ENCODE measurements at places on chromosomes 16 and 17.

DNA sequence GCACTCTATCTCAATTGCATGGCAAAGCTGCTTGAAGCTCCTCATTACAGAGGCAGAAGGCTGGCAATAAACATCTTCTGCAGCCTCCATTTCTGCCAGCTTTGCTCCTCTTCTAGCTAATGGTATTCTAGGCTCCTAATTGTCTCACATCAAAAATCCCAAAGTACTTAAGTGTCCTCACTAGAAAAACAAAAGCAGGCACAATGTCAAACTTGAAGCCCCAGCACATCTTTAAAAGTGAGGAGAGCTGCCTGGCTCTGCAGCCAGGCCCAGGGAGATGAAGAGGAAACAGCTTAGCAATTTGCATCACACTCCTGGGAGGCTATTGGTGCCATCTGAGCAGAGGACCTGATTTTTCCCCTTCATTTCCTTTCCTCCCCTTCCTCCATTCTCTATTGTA, 197.1 kb downstream of the KCNJ2 start:
- no peaks in the 10 kb centered on the region for H3K27me3 ChIP-seq
- H3K27ac ChIP-seq = no peak overlapping the region
- DNase-seq = no peak

DNA sequence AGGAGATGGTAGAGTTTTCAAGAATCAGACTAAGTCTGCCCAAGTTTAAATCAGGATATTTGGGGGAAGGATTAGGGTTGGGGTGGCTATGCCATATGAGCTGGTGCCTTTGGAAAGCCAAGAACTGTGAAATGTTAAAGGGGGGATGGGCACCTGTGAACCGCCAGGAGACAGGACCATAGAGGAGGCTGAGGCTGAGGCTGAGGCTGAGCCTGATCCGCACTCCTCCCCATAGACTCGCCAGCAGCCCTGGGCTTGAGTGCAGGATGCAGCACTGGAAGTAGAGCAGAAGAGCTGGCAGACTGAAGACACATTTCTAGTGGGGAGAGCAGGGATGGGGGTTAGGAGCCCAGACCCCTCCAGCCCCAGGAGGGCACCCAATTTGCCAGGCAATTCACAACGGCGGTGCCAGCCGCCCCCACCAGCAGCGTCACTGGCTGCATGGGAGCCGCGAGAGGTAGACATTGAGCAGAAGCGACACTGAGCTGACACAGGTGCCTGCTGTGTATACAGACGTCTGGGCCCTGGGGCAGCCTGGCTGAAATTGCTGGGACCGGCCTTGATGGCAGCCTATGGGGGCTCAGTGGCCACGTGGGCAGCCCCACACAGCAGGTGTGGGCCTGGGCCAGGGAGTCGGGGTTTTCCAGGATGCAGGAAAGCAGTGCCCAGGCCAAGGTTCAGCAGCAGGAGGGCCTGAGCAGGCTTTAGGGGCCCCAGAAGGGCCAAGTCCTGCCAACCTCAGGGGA, 9.2 kb downstream of the PIMREG start:
- no peak overlapping the region for H3K4me3 ChIP-seq
- no peak overlapping the region for H3K27ac ChIP-seq
- peaks cover 40% of the 10 kb centered on the region for H3K4me1 ChIP-seq

GRCh38 chr17:2338315-2338657, 985 bp downstream of the SGSM2 start:
- H3K27ac ChIP-seq = no peak overlapping the region
- DNase-seq = no peak
- peaks cover 25% of the 10 kb centered on the region for H3K36me3 ChIP-seq
- peak overlapping the region; percentile 90 for H3K4me3 ChIP-seq

DNA sequence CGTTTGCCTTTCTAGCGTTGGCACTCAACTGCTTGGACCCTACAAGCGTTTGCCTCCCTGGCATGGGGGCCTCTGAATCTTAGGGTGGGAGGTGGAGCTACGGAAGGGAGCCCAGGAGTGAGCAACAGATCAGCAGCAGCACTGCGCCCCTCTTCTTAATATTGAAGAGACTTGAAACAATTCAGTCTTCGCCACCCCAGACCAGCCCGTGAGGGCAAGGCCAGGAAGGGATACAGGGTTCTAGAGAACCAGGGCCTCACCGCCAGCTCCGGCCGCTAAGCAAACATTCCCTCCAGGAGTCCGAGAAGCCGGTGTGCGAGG, 1.5 kb upstream of the GPRC5C start:
- peaks cover 36% of the 10 kb centered on the region for H3K4me1 ChIP-seq
- H3K4me3 ChIP-seq = no peak overlapping the region
- DNase-seq = no peak
- peak overlapping the region; percentile 77 for H3K27ac ChIP-seq
- no peaks in the 10 kb centered on the region for H3K36me3 ChIP-seq

GRCh38 chr17:80133626-80133970, 13.3 kb downstream of the EIF4A3 start:
- no peak overlapping the region for H3K27ac ChIP-seq
- peaks cover 63% of the 10 kb centered on the region for H3K36me3 ChIP-seq
- no peaks in the 10 kb centered on the region for H3K4me1 ChIP-seq
- DNase-seq = no peak

All from neuronal stem cell (in vitro differentiated cells).